ENCODE measurements at places on chromosomes 3 and 15.

DNA sequence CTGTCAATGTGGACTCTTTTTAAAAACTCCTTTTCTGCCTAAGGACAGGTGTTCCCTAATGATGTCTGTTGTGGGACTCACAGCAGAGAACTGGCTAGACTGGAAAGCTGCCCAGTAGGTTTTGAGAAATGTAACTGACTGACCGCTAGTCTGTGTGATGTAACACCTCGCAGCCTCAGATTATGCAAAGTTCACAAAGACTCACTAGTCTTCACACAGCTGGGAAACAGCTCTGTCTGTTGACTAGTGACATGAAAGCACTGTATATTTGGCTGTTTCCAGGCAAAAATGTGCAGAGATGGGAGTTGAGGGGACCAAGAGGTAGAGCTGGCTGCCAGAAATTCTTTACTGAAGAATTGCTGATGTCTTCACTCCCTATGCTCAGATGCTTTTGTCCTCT, 10.3 kb downstream of the PDZRN3 start:
- DNase-seq = peak; percentile 84

- DNase-seq = no peak
These were observed 181.4 kb upstream of the UBE2E1 start for GRCh38 chr3:23624305-23624704.

GRCh38 chr15:74822233-74822632, 4.2 kb upstream of the CPLX3 start:
- no peak for DNase-seq

GRCh38 chr3:101824702-101825101, 24.6 kb upstream of the NFKBIZ start:
- no peak for DNase-seq

GRCh38 chr3:151445273-151446001, 15.4 kb downstream of the IGSF10 start:
- peak; percentile 88 for DNase-seq

- no peak for DNase-seq
These were observed 124.9 kb downstream of the PTPRG start for GRCh38 chr3:61686228-61686648.

- DNase-seq = peak; percentile 58
These were observed 59.7 kb upstream of the KBTBD8 start for GRCh38 chr3:66938338-66938963.

- DNase-seq = no peak
These were observed 5.7 kb downstream of the CEP19 start for GRCh38 chr3:196706327-196706726.

GRCh38 chr3:66476852-66477381, 23.9 kb downstream of the LRIG1 start:
- peak; percentile 39 for DNase-seq

DNA sequence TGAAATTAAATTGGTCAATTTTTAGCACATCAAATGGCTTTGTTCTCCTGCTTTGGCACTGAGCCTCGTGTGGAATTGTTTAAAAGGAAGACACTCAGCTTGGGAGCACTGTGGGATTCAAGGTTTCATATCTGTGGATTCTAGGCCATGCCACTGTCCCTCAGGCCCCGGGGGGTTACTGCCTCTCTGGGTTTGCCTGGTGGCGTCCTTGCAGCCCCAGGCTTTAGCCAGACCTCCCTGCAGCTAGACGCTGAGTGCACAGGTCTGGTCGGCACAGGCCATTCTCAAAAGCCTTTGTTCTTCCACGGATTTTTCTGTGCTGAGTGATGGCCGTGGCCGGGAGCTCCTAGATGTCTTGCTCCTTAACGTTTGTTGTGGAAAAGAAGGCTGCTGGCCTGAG, 76.2 kb downstream of the CACNA2D3 start:
- DNase-seq = no peak

GRCh38 chr3:55682461-55682860, 195.4 kb upstream of the WNT5A start:
- DNase-seq = no peak

DNA sequence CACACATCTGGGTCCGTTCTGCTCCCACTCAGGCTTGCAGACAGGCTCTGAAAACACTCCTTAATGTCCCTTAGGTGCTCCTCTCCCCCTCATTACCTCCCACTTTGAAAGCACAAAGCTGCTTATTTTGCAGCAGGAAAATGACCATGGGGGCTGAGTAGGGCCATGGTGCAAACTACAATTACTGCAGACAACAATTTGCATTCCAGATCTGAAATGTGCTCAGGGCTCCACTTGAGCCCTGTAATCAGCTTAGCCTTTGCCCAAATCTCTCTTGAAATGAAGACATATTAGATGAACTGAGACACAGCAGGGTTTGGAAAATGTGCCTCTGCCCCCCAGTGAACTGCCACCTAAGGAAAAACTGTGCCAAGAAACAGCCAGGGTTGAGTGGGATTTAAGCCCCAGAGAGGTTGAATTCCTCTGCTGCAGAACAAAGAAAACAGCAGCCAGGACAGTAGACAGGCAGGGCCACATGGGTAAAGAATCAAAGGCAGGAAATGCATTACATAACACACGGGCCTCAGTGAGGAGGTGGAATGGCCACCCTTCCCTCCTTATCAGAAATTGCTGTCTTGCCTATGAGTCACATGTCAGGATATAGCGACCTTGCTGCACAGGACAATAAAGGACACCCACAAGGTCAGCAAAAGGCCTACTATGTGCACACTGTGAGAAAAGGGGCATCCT, 126.8 kb upstream of the ARHGEF3 start:
- no peak for DNase-seq

DNA sequence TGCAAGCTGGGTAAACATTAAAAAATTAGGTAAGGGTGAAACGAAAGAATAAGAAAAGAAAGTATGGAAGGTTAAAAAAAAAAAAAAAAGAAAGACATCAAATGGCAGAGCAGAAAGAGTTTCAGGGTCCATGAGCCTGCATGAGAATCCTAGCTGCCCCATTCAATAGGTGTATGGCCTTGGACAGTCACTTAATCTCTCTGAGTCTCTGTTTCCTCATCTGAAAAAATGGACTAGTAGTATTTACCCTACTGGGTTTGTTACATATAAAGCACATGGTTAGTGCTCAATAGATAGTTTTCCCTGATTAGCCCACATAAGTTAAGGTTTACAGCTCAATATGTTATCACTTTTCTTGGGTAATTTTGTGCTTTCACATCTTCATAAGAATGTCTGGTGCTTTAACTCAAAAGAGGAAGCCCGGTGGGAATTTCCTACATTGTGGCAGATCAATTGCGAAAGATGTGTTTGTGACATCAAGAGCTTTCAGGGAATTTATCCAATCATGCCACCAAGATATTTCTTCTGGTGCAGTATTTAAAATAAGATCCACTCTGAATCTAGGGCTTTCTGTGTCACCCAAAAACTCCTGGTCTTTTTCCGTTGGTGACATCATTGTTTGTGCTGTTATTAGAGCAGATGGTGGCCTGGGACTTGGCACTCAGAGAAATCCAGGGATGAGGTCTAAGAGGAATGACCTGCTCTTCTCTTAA, 57.2 kb upstream of the UBE2E1 start:
- DNase-seq = peak; percentile 70

DNA sequence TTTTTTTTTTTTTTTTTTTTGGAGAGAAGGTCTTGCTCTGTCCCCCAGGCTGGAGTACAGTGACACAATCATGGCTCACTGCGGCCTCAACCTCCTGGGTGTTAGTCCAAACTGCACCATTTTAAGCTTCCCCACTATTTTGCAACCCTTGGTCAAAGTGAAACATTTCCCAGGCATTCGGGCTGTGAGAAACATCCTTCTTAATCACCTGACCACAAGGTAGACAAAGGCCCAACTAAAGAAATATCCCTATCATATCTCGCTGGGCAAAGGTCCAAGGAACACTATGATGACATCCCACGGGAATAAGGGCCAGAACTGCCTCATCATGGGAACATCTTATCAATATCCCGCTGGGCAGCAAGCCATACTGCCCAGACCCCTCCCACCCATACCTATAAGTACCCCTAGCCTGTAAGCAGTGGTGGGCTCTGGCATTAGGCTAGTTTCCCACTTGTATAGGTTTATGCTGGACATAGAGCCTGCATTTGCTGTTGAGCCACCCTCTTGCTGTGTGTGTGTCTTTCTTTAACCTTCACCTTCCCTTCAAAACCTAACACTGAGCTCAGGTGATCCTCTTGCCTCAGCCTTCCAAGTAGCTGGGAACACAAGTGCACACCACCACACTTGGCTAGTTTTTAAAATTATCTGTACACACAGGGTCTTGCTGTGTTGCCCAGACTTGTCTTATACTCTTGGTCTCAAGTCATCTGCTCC, 95.2 kb downstream of the SEMA5B start:
- no peak for DNase-seq

- DNase-seq = peak; percentile 77
These were observed 55.4 kb downstream of the EOMES start for GRCh38 chr3:27666708-27667107.

GRCh38 chr3:133509488-133509887, 64.0 kb upstream of the CDV3 start:
- DNase-seq = no peak

DNA sequence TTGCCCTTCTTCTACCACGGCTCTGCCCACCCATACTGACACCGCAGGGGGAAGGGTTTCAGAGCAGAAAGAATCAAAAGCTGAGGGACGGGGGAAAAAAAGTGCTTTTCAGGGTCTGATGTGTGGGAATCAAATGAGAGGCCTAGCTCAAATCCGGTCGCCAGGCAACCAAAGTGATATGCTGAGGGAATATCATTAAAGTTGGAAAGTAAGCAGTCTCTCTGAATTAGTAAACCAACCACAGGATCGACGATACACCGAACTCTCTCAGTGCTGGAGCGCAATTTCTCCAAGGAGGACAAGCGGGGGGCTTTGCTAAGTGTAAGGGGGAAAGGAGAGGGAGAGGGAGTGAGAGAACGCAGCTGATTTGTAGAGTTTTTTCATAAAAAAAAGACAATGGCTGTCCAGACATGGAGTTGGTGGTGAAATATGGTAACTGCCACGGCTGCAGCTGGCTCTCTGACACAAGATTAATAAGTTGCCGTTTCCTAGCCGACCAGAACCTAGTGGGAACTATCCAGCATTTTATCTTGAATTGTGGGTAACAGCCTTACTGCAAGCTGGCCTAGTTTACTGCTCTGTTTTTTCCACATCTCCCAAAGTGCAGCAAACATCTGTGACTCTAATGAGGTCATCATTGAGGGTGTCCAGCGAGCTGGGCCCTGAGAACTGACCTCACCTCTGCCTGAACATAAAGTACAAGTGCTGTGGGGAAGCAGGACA, 530.2 kb downstream of the SOX2 start:
- DNase-seq = peak; percentile 81

DNA sequence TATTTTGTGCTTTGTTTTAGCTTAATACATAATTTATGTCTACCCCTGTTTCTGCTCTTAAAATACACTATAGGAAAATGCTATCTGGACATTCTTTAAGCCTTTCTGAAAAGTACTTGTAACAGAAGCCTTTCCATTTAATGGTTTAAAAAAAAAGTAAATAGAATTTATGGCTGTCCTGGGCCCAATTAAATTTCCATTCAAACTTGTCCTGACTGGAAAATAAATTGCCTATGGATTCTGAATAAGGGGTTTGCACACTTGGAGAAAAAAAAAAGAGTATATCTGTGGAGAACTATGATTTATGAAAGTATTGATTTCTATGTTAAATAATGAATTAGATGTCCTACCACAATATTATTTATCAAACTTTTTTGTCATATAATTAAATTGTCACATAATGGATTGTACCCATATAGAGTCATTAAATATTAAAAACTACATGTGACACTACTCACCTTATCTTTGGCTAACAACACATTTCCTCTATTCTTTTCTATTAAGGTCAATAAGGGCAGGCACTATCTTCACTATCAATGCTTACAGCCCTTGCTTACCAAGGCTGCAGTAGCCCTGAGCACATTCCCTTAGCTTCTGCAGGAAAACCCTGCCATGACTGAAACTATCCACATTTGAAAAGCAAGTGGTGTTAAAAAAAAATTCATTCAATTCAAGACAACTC, 396.1 kb upstream of the ROBO2 start:
- DNase-seq = no peak

DNA sequence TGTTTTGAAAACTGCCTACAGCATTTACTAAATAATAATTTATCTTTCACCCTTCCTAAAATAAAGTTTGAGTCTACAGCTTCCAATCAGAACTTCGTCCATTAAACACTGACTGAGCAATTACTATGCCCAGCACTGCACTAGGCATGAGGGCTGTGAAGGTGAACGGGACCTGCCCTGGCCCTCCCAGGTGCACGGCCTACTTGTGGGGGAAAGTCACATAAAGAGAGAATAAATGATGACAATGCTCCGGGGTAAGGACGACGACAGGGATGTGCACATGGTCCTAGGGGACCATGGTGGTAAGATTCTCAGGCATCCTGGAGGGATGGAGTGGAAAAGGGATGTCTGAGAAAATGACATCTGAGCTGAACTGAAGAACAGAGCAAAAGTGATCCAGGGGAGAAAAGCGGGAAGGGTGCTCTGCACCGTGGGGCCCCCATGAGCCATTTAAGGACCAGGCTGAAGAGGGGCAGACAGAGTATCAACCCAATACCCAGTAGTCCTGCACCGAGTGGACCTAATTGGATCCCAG, 11.5 kb downstream of the PLA2G4F start:
- no peak for DNase-seq

GRCh38 chr3:41324156-41324475, 124.8 kb downstream of the CTNNB1 start:
- DNase-seq = no peak

DNA sequence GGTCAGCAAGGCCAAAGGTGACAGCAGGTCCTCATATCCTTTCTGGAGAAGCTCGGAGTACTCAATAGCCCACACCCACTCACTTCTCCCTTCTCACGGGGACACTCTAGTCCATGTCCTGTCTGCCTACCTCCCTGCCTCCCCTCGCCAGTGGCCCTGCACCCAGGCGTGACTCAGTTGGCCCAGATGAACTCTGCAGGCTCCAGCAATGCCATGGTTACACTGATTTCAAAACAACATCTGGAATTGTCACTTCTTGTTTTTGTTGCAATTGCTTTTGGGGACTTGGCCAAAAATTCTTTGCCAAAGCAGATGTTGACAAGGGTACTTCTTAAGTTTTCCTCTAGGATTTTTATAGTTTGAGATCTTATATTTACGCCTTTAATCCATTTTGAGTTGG, 13.0 kb downstream of the IL16 start:
- no peak for DNase-seq

GRCh38 chr3:121724130-121724529, 25.4 kb downstream of the GOLGB1 start:
- no peak for DNase-seq

DNA sequence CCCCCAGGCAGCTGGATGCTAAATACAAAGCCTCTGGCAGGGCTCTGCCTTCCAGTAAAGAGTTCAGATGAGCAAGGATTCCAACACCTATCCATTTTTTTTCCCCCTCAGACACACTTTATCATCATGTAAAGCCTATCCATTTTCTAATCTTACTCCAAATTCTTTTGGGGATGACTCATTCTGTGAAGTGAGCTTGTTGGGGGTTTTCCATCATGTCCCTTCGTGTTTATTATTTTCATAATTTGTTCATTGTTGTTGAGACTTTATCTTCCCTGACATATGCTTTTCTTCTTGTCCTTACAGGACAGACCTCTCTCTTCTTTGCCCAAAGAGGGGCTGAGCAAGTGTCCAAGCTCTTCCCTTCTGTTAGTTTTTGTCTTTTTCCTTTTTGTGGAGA, 34.7 kb upstream of the SH3BP5 start:
- DNase-seq = no peak
